ENCODE measurements at places on chromosomes 5 and 9.

GRCh38 chr5:10699281-10699874 is 61.7 kb downstream of the DAP start:
- no peak for DNase-seq

- no peak for DNase-seq
These were observed 3.7 kb downstream of the MLANA start for GRCh38 chr9:5894237-5894959.

GRCh38 chr9:16150938-16151650 is 598.3 kb downstream of the CCDC171 start:
- DNase-seq: no peak

GRCh38 chr9:130664251-130665028 is at the start of gene PRDM12:
Gene PRDM12 (plus strand): TSS chr9:130664594. CDS start chr9:130664654, 60 bp downstream.
- DNase-seq: no peak

DNA sequence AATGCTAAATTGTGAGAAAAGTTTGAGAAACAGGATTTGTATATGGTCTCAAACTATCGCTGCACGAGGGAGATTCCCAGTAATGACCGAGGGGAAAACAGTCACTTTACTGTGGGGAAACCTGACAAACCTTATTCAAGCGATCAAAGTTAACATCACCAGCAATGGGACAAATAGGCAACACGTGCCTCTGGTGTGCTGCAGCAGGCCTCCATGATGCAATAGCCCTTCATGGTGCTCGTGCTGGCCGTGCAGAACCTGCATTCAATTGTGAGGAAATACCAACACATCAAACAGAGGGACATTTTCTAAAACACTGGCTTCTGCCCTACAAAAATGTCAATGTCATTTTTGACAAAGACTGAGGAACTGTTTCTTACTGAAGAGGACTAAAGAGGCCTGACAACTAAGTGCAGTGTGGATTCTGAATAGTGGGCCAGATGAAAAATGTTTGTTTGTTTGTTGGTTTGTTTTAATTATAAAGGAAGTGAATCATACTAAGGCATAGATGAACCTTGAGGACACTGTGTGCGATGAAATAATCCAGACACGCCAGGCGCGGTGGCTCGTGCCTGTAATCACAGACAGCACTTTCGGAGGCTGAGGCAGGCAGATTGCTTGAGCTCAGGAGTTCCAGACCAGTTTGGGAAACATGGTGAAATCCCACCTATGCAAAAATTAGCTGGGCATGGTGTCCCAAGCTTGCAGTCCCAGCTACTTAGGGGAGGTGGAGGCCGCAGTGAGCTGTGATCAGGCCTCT is 17.6 kb upstream of the MARCHF6 start:
- no peak for DNase-seq

DNA sequence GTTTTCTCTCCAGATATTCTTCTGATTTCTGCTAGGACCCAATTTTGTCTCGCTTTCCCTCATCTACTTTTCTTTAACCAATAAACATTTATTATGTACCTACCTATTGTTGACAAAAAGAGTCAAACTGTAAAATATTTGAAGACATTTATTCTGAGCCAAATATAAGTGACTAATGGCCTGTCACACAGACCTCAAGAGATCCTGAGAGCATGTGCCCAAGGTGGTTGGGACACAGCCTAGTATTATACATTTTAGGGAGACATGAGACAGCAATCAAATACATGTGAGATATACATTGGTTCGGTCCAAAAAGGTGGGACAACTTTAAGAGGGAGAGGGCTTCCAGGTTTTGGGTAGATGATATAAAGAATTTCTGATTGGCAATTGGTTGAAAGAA is 191.8 kb downstream of the NXNL2 start:
- no peak for DNase-seq

GRCh38 chr5:41415242-41415641 is 95.2 kb downstream of the PLCXD3 start:
- no peak for DNase-seq

DNA sequence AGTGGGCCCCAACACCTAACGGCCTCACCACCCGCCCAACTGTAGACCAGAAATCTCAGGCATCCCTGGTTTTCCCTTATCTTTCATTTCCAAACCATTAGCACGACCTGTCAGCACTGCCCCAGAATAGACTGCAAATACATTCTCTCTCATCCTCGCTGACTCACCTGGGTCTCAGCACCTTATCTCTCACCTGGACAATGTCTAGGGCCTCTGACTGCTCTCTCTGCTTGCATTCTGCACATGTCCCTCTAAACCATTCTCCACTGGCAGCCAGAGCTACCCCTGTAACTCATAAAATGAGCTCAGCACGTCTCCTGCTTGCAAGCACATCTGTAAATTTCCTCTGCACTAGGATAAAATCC is 12.7 kb downstream of the CKMT2 start:
- DNase-seq: no peak

DNA sequence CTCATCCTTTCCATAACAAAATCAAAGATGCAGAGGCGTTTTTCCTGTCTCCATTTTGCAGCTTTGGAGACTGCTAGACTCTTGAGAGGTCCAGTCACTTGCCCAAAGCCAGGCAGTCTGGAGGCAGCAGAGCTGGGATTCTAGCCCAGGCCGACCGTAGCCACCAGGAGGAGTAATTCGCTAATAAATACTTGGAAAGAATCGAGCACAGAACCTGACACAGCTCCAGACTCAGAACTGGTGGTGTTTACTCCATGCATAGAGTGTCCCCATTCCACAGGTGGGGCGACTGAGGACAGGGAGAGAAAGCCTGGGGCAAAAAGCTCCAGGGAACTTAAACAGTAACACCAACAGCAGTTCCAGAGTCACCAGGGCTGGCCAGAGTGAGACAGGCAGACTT is 10.7 kb upstream of the CERCAM start:
- DNase-seq: peak; percentile 20

- no peak for DNase-seq
These were observed 145.0 kb downstream of the ADCY2 start for GRCh38 chr5:7540736-7541485.

- DNase-seq: no peak
These were observed 243.2 kb downstream of the FSTL4 start for GRCh38 chr5:133368916-133369783.

DNA sequence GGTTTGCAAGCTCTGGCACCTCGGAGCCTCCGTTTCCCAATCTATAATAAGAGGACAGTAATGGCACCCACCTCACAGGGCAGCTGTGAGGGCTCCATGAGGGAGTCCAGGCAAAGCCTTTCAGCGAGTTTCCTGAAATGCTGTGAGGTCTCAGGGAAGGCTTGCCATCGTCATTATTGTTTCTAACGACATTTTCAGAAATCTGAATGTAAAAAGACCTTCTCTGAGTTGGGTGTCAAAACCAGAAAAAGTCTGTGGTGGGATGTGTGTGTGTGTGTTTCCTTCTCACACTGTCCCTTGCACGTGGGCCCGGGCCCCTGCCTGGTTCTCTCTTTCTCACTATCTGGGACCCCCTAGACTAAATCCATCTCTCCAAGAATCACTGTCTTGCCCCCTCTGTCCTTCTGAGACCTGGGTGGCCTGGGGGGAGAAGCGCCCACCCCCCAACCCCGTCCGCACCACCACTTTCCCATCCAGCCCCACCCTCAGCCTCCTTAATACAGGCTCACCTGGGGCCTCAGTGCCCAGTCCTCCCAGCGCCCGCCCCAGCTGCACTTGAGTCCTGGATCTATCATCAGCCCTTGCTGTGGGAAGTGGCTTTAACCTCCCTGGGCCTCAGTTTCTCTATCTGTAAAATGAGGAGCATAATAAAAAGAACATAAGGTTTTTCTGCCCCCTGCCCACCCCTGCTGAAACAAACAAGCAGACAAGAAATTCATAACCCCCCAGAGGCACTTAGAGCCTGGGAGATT is 180.3 kb downstream of the C9orf50 start:
- DNase-seq: no peak

- peak; percentile 46 for DNase-seq
These were observed 1.2 kb upstream of the INSL6 start for GRCh38 chr9:5186416-5187169.

GRCh38 chr5:6910950-6911349 is 197.7 kb downstream of the TENT4A start:
- no peak for DNase-seq

DNA sequence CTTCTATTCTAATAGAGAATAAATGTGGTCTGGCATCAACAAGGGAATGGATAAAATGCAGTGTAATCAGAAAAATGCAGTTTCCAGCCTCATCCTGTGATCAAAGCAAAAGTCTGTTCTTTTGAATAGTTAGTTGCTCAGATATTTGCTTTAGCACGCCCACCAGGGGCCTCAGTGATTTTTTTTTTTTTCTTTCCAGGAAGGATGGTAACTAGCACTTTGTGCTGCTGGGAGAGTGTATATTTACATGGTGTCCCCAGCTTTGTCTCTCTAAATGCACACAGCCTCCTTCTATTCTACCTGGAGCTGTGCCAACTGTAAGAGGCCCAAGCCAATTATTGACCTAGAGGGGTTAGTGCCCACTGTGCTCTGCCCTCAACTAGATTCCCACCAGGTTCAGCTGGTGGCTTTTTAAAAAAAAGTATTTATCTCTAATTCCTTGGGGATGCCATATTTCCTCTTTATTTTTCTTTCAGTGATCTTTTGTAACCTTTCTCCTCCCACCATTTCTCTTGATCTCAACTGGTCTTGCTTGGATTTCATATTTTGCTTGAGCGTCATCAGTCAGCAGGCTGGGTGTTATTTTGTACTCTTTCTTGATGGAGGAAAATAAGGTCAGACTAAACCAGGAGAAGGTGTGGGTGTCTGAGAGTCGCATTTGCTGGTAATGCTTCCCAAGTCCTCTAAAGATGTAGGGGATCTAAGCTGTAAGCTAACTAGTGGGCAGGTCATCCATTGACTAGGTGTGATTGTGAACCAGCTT is 193.0 kb upstream of the C9orf72 start:
- DNase-seq: no peak

- DNase-seq: no peak
These were observed 38.5 kb upstream of the STX17 start for GRCh38 chr9:99867968-99868367.

- DNase-seq: no peak
These were observed 56.8 kb downstream of the PTCH1 start for GRCh38 chr9:95459851-95460517.

DNA sequence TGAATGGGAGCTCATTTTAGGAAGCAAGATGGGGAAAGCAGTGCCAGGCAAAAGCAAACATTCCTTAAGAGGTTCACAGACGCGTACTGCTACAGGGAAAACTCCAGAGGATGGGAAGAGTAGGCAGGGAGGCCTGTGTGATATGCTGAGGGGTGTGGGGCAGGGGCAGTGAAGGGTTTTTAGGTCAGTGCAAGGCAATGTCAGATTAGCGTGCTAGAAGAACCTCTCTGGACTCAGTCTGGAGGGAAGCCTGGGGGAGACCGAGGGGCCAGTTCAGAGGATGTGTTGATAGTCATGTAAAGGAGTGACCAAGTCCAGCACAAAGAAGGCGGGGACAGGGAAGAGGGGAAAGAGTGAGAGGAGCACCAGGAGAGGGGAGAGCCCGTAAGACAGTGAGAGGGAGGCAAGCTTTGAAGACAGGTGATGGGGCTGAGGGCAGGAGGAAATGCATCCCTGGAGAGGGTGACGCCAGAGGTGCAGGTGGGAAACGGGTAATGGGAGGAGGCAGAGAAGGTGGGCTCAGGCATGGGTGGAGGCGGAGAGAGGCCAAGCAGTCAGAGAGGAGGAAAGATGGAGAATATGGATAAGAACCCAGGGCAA is 134.5 kb downstream of the MTX3 start:
- DNase-seq: no peak

DNA sequence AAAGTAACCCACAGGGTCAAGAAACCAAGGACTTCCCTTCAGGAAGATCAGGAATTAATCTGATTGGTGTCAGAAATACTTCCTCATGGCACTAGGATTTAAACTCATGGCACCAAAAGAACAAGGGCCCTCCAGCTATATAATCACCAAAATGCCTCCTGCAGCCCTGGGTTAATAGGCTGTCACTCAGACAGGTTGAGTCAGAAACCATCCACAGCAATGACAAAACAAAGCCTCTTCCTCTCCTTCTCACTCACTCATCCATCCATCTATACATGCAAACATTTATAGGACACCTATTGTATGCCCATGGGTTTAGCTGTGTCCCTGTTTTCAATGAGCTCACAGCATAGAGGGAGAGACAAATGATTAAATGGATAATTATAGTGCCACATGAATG is 62.5 kb upstream of the SPOCK1 start:
- no peak for DNase-seq

DNA sequence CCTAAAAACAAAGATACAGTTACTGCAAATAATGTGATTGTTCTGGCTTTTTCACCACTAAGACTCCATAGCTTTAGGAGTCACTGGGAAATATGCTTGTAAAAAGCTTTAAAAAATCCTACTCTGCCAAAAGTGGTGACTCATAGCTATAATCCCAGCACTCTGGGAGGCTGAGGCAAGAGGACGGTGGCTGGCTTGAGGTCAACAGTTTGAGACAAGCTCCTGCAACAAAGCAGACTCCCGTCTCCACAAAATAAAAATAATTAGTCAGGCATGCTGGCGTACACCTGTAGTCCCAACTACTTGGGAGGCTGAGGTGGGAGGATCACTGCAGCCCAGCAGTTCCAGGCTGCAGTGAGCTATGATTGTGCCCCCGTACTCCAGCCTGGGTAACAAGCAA is 406.4 kb downstream of the HTR1A start:
- no peak for DNase-seq

DNA sequence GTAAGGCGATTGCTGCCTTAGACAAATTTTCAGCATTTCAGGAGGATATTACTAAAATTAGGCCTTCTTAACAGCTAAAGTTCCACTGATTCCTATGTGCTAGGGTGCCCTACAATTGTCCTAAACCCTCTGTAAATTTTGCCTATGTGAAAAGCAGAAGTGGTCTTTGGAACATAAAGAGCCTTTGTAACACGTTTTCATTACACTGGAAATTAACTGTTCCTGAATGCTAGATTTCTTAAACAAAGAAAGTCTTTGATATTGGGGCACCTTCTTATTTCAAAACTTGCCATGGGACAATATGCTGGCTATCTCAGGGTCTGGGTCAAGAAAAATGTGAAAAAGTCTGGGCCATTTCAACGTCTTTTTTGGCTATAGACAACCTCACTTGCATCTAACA is 60.4 kb upstream of the MOCS2 start:
- DNase-seq: no peak

DNA sequence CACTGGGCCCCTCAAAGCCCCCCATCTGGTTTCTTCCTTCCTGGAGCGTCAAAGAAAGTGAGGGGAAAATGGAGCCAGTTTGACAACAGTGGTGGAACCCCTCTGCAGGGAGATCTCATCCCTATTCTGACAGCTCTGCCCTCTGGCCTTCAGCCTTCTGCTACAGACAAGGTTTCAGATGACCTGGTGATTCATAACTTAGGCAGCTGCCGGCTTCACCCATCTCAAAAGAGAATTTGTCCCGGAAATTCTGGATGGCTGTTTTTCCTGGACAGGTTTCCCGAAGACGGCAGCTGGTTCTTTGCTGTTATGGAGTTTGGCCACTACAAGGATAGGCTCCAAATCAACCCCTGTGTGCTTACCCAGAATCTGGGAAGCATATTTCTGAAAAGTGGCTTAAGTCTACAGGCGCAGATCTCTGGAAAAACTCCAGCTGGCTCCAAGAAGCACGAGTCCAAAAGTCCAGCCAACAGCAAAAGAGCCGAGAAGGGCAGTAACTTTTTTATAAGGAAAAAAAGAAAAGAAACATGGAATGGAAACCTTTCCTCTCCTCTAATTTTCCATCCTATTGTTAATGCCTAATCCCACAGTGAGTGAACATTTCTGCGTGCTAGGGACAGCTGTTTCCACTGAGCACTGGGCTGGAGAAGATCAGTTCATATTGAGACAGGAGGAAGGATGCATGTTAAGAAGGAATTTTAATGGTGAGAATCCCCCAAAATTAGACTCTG is 54.5 kb downstream of the ZNF366 start:
- peak; percentile 82 for DNase-seq

Data from PC-9 (cell line).